ENCODE measurements at places on chromosomes 12 and 14. TPM values are rescaled to one million over a fixed set of nuclear protein-coding genes. Genes with fewer than 3 reads are reported as not detected.

GRCh38 chr12:17954788-17955187, 135.2 kb downstream of the RERGL start:
- DNase-seq: no peak
- no peak overlapping the region for H3K4me3 ChIP-seq
- H3K36me3 ChIP-seq: no peaks in the 10 kb centered on the region
- no peaks in the 10 kb centered on the region for H3K4me1 ChIP-seq

- no peaks in the 10 kb centered on the region for H3K36me3 ChIP-seq
- H3K27me3 ChIP-seq: no peaks in the 10 kb centered on the region
- DNase-seq: no peak
- no peak overlapping the region for H3K27ac ChIP-seq
Observed at GRCh38 chr14:94362614-94363133, 25.7 kb downstream of the SERPINA1 start.

GRCh38 chr14:32427726-32428528, 98.8 kb downstream of the AKAP6 start:
- DNase-seq: no peak
- no peaks in the 10 kb centered on the region for H3K4me1 ChIP-seq
- H3K27ac ChIP-seq: no peak overlapping the region
- no peak overlapping the region for H3K4me3 ChIP-seq

SERPINA9 gene
- not detected for total RNA-seq

BIN2 gene
- 1.3 TPM for total RNA-seq

GRCh38 chr14:21215130-21215878, 53.9 kb downstream of the HNRNPC start:
- H3K27me3 ChIP-seq: no peaks in the 10 kb centered on the region
- no peaks in the 10 kb centered on the region for H3K4me1 ChIP-seq
- no peak overlapping the region for H3K4me3 ChIP-seq
- no peak overlapping the region for H3K27ac ChIP-seq
- no peak for DNase-seq

DNA sequence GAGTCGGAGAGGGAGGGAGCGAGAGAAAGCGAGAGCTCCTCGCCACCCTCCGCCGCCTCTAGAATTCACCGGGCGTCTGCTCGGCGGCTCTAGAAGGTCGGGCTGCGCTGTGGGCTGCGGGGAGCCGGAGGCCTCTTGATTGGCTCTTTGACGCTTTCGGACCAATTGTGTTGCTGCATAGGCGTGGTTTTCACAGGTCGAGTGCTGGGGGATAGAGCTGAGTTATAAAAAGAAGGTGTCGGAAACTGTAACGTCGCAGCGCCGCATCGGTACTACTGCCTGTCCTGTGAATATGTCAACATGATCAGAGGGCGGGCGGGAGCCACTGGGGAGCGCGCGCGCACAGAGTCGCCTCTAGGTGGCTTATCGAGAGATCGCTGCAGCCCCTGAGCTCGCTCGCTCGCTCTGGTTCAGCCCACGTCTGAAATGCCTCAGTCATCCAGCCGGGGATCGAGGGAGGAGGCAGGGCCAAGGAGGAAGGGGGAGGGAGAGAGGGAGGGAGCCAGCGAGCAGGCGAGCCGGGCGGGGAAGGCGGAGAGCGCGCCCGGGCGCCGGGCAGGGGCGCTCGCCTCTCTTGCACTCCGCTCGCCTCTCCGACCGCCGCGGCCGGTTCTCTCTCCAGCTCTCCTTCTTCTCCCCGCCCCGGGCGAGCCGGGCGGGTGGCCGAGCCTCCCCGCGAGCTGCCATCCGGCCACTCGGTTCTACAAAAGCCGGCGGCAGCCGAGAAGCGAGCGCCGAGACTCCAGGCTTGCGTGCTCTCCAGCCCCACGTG, at the start of gene TBX3:
Gene TBX3, minus strand, starts transcription at position 78 of the 772 bp plus-strand sequence. CDS start 975 bp downstream, outside the sequence.
- peak; percentile 98 for DNase-seq
- no peaks in the 10 kb centered on the region for H3K4me1 ChIP-seq
- H3K4me3 ChIP-seq: peak within 1 kb of the TSS; percentile 58
- H3K36me3 ChIP-seq: no peaks in the 10 kb centered on the region
- H3K27me3 ChIP-seq: no peaks in the 10 kb centered on the region

DNA sequence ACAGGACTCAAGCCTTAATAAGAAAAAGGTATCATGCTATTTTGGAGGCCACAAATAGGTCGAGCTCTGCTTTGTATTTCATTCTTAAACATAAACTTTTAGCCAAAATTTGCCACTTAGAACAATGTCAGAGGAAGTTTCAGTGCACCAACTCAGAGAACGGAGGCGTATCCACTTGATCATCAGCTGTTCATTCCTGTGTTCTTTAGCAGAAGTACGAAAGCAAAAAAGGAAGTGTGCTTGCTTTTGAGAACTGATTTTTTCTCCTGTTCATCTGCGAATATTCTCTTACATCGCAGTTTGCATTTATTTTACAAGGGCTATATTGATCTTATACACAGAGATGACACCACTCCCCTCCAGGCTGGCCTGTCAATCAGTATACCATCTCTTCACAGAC, 188.6 kb upstream of the SOX5 start:
- no peak for DNase-seq
- no peak overlapping the region for H3K4me3 ChIP-seq
- no peak overlapping the region for H3K27ac ChIP-seq
- H3K4me1 ChIP-seq: no peaks in the 10 kb centered on the region
- no peaks in the 10 kb centered on the region for H3K36me3 ChIP-seq

ALDH2 gene
- total RNA-seq: 49.9 TPM

DNA sequence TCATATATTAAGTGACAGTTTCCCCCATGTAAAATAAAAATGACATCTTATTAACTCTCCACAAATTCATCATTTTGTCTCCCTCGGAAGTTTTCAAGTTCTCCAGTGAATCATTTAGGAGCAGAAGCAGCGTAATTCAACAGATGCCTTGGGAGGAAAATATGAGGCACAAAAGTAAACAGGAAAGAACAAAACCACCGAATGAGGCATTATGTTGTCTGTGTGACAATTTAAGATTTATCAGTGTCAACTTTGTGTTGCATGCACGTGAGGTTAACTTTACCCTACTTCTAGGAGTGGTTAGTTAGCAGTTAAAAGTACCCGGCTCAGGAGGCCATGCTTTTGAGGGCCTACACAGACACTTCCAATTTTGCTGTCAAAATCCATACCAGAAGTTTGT, 258.6 kb downstream of the IPO8 start:
- H3K27me3 ChIP-seq: no peaks in the 10 kb centered on the region
- H3K4me1 ChIP-seq: no peaks in the 10 kb centered on the region
- H3K36me3 ChIP-seq: no peaks in the 10 kb centered on the region
- no peak overlapping the region for H3K4me3 ChIP-seq
- DNase-seq: no peak

TPPP2 gene
- total RNA-seq: not detected

Data from uterus (tissue), 4 donors.